EL (cell line): ENCODE measurements at places on chromosomes 7 and 10.

- no peak for DNase-seq
These were observed 10.4 kb upstream of the ITGB8 start for GRCh38 chr7:20320322-20320721.

- DNase-seq: no peak
These were observed 90.5 kb downstream of the EZH2 start for GRCh38 chr7:148793590-148793989.

- no peak for DNase-seq
These were observed 194.0 kb upstream of the PRPS1L1 start for GRCh38 chr7:18221377-18222293.

DNA sequence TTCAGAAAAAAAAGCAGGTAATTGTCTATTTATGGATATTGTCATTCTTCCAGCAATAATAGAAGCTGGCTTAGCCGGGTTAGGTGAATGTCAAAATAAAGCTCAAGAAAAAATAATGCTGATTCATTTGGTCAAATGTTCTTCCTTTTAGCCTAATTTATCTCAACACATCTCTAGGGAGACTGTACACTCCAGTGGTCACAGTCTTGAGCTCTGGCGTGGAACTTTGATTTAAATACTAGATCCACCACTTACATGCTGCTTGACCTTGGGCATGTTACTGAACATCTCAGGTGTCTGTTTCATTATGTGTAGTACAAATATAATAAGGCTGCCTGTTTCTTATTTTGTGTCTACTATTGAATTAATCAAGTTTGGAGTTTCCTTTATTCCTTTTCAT, 22.0 kb downstream of the PRTFDC1 start:
- DNase-seq: no peak

- no peak for DNase-seq
These were observed 110.9 kb downstream of the DYNC1I1 start for GRCh38 chr7:95883217-95883616.

- DNase-seq: no peak
These were observed 6.5 kb upstream of the ADCY1 start for GRCh38 chr7:45567713-45568112.

DNA sequence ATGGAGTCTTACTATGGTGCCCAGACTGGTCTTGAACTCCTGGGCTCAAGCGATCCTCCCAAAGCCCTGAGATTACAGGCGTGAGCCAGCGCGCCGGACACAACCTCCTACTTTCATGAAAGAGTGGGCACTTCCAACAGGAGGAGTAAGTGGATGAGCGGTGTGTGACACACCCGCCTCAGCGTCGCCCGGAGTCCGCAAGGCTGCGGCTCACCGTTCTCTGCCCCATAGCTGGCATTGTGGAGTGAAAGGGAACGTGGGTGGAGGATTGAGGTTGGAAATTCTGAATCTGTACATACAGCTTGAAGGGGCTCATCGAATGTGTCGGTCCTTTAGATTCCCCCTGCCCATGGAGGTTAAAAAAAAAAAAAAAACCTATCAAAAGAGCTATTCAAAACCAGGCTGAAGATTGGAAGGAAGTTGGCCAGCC, 524 bp upstream of the PRXL2A start:
- DNase-seq: no peak

- DNase-seq: no peak
These were observed 121.0 kb downstream of the HIP1 start for GRCh38 chr7:75617634-75618234.

- DNase-seq: peak; percentile 92
These were observed 51.1 kb upstream of the PPP1R3C start for GRCh38 chr10:91683975-91684374.

- DNase-seq: peak; percentile 19
These were observed 28.7 kb downstream of the VTI1A start for GRCh38 chr10:112475575-112476218.

- peak; percentile 64 for DNase-seq
These were observed 179.5 kb upstream of the IMMP2L start for GRCh38 chr7:111741811-111742240.

DNA sequence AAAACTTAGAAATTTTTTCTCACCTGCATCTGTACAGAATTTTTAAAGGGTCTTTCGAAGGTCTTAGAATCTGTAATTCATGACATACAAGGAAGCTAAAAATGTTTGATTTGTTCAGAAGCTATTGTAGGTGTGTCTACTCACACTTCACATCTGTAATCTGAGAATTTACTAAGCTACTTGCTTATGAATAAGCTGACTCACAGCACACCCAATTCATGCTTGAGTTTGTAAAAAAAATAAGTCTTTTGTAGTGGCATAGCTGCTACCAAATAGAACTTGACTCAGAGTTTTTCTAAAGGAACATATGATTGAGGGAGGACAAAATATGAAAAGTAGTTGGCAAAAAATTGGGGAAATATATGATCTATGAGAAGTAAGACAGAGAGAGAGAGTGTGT, 12.7 kb upstream of the AGR2 start:
- DNase-seq: no peak

DNA sequence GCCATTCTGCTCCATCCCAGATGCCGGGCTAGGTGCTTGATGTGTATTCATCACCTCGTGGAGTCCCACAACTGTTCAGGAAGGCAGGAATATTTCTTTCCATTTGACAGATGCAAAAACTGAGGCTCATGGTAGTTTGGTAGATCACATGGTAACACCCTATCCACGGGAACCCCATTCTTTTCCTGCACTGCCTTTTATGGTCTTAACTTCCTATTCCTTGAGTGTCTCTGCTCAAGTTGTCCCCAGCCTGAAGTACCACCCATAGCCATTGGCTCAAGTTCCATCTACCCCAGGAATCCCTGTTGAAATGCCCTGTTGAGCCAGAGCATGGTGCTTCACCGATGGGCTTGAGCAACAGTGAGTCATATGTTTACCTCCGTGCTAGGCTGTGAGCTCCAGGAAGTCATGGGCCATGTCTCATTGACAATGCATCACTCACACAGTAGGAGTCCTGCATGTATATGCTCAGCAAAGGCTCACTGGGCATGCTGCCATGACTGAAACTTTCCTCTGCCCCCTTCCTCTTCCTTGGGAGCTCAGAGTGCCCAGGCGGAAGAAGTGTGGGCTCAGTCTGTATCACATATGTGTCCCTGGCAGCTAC, 71.7 kb upstream of the ADAM12 start:
- DNase-seq: peak; percentile 94

DNA sequence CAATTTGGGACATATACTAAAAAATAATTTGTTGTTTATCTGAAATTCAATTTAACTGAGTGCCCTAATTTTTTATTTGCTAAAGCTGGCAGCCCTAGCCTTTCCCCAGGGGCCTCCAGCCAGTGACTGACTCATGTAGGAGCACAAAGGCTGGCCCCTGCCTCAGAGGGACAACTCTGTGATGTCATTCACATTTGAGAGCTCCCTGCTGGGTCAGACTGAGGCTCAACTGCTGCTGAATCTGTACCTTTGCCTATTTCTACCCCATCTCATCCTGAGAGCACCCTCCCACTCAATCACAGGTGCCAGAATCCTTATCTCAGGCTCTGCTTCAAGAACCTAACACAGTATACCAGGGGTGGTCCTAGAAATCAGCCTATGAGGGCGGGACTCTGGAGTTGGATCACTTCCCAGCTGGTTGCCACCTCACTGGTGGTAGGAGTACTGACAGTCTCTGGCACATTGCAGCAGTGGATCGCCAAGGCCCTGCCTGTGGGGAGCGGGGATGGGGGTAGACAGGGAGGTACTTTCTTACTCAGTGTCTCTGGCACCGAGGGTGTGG, 11.6 kb downstream of the GCK start:
- DNase-seq: peak; percentile 58

GRCh38 chr7:16063716-16064675, 357.3 kb downstream of the CRPPA start:
- peak; percentile 26 for DNase-seq

DNA sequence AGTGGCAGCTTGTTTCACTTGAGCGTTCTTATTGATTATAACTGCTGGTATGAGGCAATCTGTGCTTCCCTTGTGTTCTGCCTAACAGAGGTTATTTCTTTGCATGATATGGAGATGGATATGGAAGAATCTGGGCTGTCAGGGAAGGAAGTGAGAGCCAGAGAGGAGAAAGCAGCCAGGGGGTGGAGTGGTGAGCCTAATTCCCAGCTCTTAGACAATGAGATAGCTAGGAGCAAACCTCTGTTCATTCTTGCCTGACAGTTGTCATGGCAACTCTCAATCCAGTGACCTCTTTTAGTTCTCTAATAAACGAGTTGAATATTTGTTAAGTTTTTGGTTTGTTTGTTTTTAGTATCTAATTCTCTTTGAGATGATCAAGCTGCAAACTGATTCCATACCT, 214.3 kb downstream of the NRG3 start:
- DNase-seq: no peak

- peak; percentile 36 for DNase-seq
These were observed 102.7 kb downstream of the FAM53B start for GRCh38 chr10:124641282-124642087.

GRCh38 chr7:127733986-127734385, 82.0 kb downstream of the SND1 start:
- DNase-seq: no peak

- DNase-seq: no peak
These were observed 198.0 kb downstream of the PHF14 start for GRCh38 chr7:11171569-11172192.

GRCh38 chr7:96055717-96056116, 266.2 kb downstream of the SLC25A13 start:
- DNase-seq: no peak

DNA sequence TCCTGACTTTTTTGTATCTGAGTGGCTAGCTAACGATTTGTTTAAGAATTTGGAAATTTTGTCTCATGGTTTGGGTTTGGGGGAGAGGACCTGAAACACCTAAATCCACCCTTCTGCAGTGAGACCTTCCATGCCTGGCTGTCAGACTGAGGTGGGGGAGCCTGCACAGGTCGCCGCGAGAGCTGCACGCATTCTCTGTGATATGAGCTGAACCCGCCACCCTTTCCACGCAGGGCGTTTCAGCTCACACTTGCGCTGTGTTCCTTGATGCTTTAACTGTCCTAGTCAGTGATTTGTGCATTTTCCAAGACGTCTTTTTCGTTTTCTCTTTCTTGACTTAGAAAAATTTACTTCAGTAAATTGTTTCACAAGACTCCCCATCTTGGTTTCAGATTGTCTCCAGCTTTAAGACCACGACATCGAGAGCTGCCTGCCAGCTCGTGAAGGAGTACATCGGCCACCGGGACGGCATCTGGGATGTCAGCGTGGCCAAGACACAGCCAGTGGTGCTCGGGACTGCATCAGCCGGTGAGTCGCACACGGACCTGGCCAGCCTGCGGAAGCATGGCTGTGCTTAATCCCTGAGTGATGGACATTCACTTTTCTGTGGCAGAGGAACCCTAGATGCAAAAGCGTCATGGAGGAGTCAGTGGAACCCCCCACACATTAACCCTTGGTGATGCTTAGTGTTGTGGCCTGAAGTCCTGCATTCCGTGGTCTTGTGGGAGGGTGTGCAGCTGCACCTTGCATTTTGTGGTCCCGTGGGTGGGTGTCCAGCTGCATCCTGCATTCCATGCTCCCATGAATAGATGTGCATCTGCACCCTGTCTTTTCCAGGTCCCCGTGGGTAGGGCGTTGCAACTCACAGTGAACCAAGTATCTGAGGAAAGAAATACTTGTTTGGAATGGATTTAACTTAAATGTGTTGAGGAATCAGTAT, 28.1 kb downstream of the WDR37 start:
- DNase-seq: no peak

DNA sequence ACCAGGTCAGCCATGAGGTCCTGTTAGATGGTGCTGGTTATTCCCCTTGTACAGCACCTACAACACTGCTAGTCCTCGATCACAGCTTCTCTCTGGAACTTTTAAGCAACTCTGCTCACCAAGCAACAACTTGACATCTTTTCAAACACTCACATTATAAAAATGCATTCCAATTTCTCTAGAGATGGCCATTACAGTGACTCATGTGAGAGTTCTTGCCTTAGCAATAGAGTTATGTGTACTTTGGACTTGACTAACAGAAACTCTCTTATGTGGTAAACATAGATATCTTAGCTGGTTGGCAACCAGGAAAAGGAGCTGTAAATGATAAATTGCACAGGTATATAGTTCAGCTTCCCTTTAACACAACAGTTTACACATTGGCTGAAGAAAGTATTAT, 122.2 kb downstream of the PDE1C start:
- peak; percentile 92 for DNase-seq

DNA sequence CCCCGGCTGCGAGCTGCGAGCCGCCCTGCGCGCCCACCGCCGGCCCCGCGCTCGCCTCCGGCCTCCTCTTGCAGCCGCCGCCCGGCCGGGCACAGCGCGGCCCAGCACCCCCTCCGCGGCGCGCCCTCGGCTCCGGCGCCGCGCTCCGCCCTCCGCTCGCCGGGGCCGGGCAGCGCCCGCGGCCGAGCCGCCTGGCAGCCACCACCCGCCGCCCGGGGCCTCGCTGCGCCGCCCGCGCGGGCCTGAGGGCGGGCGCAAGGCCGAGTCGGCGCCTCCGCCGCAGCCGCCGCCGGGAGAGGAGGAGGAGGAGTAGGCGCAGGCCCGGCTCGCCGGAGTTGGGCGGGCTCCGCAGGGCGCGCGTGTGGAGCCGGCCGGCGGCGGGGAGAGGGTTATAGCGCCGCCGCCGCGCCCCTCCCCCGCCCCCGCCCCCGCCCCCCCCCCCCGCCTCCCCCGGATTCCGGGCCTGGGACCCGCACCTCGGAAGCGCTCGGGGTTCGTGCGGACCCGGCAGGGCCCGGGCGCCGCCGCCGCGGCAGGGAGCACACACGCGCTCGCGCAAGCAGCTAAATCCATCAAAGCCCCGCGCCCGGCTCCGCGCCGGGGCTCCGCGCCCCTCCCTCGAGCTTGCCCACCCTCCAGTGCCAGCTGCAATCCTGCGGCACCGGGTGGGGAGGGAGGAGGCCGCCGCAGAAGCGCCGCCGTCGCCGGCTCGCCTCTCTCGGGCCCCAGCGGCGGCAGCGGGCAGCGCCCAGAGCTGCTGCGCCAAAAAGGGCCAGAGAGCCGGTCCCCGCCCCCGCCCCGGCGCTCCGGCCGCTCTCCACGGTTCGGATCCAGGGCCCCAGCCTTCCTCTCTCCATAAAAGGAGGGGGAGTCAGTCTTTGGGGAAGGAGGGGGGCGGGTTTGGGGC, at the start of gene PDGFA:
Gene PDGFA, minus strand, starts transcription at position 363 of the 907 bp plus-strand sequence. CDS start 845 bp downstream, outside the sequence.
- peak; percentile 63 for DNase-seq

DNA sequence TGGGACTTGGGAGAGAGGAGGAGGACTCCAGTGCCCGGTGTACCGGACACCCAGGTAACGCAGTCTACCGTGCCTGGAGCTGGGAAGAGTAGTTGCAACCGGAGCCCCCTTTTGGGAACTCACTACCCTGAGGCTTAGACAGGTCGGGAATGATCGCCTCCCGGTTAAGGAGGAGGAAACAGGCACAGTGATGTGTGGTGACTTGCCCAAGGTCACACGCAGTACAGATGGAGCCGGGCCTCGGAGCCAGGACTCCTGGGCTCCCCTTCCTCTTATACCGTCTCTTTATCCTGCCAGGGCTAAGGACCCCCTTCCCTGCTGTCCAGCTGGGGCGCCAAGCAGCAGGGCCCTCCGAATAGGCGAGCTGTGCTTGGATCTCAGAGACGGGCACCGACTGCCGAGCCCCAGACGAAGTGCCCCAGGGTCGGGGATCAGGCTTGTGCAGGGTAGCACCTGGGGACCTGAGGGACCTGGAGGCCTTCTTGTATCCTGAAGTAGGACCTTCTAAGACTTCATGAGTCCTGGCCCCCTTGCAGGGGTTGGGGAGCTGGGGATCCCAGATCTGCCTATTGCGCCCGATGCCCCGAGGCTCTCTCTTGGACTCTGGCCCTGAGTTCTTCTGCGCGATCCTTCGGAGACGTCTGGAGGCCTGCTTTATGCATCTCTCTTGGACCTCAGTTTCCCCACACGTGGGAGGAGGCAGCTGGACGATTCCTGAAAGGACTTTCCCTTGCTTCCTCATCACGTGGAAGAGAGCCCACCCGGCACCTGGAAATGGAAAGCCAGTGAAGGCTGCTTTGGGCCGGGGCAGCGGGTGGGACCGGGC, 767 bp upstream of the CYP26A1 start:
- DNase-seq: no peak
